ENCODE measurements at places on chromosomes 11 and 22.

DNA sequence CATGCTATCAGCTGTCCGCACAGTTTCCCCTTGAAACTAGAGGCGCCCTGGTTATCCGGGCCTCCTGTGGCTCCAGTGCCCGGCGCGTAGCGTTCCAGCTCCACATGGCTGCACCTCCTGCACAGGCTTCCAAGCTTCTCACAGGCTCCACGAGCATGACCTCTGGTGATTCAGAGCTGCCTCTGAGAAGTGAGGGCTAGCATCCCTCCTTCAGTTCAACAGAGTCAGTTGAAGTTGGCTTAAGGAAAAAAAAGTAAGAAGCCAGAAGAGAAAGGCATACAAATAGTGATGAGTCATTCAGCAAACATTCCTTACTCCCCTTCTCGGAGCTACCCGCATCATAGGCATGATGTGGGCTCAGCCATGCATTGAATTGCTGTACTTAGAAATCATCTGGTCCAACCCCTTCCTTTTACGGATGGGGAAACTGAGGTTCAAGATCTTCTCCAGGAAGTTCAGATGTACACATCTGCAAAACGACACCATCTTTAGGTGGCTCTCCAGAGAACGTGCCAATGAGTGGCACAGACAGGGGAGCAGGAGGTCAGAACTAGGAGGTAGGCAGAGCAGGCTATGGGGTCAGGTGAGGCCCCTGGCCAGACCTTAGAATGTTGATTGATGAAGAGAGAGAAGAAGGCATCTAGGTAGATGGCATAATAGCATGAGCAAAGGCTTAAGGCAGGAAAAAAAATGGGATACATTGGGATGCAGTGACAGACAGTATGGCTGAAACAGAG lies 216.3 kb upstream of the TBCEL start:
- DNase-seq, result no peak

DNA sequence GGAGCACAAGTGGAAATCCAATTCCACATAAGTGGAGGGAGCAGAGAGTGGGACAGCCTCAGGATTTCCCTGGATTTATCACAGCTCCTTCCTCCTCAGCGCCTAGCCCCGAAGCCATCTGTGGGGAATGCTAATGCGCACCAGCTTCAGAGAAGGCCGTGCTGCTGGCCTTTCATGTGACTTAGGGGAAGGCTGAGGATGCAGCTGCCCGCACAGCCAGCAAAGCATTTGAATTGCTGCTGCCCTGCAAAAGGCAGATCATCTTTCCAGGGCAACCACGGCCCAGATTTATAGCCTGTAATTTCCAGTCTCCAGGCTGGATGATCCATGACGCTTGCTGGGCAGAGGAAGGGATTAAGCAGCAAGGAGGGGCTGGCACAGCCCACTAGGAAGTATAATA lies 29.9 kb downstream of the SYN3 start:
- no peak for DNase-seq

DNA sequence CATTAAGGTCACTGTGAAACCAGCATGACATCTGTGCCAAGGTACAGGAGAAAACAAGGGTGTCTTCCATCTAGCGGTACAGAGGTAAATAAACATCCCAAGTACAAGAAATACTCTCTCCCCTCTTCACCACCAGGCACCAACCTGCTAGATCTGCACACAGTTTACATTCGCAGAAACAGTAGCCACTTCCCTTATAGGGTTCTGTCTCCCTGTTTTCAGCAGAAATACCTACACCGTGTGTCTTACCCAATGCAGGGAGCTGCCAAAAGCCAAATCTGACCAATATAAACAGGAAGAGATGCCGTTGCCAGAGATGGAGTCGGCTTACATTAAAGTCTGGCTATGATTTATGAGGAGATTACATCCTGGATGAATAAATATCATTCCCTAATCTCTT lies 1.2 kb downstream of the SCN4B start:
- no peak for DNase-seq

DNA sequence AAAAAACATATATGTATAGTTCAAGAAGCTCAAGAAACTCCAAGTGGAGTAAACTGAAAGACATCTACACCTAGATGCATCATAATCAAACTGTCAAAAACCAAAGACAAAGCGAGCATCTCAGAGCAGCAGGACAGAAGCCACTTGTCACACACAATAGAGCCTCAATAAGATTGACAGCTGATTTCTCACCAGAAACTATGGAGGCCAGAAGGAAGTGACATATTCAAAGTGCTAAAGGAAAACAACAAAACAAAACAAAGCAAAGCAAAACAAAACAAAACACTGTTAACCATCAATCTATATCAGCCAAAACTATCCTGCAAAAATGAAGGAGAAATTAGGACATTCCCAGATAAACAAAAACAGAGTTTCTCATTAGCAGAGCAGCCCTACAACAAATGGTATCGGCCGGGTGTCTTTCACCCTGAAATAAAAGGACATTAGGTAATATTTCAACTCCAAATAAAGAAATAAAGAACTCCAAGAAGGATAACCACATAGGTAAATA lies 65.8 kb upstream of the SEPTIN5 start:
- DNase-seq, result no peak
